SJSA1 (cell line): ENCODE measurements at places on chromosomes 2 and 18.

GRCh38 chr18:13438507-13439056 lies 220.0 kb downstream of the LDLRAD4 start:
- H3K27me3 ChIP-seq: no peaks in the 10 kb centered on the region
- no peaks in the 10 kb centered on the region for H3K36me3 ChIP-seq
- H3K4me1 ChIP-seq: peaks cover 15% of the 10 kb centered on the region
- no peak overlapping the region for H3K4me3 ChIP-seq
- H3K27ac ChIP-seq: no peak overlapping the region

GRCh38 chr2:28729698-28730097 lies 21.9 kb upstream of the PPP1CB start:
- H3K27me3 ChIP-seq: no peaks in the 10 kb centered on the region
- H3K27ac ChIP-seq: no peak overlapping the region
- no peaks in the 10 kb centered on the region for H3K36me3 ChIP-seq
- peaks cover 14% of the 10 kb centered on the region for H3K4me1 ChIP-seq
- H3K4me3 ChIP-seq: no peak overlapping the region

DNA sequence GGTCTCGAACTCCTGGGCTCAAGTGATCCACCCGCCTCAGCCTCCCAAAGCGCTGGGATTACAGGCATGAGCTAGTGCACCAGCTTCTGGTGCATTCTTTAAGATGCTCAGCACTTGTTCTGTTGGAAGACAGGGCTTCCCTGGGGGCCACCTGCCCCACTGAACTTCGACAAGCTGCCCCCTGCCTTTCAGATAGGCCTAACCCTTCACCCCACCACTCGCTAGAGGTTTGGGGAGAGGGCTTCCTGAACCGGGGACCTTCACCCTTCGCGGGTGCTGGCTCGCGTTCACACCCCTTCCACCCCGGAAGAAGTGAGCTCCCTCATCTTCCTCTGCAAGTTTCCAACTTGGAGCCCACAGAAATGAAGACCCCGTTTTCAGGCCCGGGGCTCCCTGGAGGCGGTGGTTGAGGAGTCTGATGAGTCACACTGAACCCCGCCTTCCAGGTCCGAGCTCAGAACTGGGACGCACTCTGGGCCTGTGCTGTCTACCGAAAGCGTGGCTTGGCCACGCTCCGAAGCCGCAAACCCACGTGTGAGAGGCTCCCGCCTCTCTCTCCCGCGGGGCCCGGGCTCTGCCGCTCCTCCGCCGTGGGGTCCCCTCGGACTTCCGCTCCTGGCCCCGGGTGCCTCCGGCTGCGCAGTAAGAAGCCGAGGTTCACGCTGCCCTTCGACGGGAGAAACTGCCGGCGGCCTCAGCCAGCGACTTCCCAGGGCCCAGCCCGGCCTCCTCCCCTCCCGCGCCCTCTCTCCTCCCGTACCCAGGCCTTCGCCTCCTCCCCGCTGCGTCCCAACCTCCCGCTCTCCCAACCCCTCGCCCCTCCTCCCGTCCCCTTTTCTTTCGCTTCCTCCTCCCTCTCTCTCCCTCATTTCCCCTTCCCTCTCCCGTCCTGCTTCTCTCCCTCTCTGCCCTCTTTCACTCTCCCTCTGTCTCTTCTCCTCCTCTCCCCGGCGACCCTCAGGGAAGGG lies 47.5 kb upstream of the SP3 start:
- no peaks in the 10 kb centered on the region for H3K36me3 ChIP-seq
- peak overlapping the region; percentile 32 for H3K4me3 ChIP-seq
- peaks cover 18% of the 10 kb centered on the region for H3K4me1 ChIP-seq
- H3K27me3 ChIP-seq: no peaks in the 10 kb centered on the region

- no peaks in the 10 kb centered on the region for H3K36me3 ChIP-seq
- no peak overlapping the region for H3K27ac ChIP-seq
- no peak for DNase-seq
- H3K27me3 ChIP-seq: no peaks in the 10 kb centered on the region
Measured at GRCh38 chr2:223142118-223142517, 90.1 kb downstream of the KCNE4 start.

GRCh38 chr2:156333274-156333950 lies 891 bp upstream of the NR4A2 start:
- H3K27ac ChIP-seq: peak overlapping the region; percentile 87
- H3K27me3 ChIP-seq: no peaks in the 10 kb centered on the region
- peaks cover 10% of the 10 kb centered on the region; the same call in 1 of the 2 replicates for H3K4me1 ChIP-seq
- no peaks in the 10 kb centered on the region for H3K36me3 ChIP-seq
- DNase-seq: no peak

- H3K4me3 ChIP-seq: no peak overlapping the region
- no peaks in the 10 kb centered on the region for H3K36me3 ChIP-seq
- no peaks in the 10 kb centered on the region for H3K4me1 ChIP-seq
- no peak overlapping the region for H3K27ac ChIP-seq
- H3K27me3 ChIP-seq: no peaks in the 10 kb centered on the region
Measured at GRCh38 chr18:35142275-35142615, 98.6 kb upstream of the ZNF397 start.

DNA sequence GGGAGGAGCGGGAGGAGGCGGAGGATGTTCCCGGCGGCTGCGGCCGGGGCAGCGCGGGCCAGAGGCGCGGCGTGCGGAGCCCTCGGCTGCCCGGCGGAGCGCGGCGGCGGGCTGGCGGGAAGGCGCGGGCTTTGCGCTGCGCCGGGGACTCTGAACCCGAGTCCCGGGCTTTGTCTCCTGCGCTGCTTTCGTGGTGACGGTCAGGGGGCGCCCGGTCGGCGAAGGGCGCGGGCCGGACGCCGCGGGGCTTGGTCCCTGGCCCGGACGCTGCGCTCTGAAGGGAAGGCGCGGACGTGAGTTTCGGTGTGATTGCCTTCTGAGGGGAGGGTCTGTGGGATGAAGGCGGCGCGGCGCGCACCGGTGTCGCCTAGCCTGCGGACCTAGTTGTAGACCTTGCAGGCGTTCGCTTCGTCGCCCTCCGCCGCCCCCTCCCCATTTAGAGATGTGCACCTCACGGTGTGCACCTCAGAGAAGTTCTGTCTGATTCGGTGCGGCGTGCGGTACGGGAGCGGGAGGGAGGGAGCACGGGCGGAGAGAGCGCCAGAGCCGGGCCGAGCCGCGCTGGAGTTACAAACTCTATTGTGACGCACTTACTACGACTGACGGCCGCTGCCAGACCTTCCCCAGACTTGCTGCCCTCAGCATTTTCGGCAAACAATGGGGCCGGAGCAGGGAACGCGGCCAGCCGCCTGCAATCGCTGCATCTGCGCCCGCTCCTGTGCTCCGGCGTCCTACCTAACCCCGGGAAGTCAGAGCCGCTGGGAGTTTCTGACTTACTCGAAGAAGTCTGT lies 2.1 kb downstream of the BCL2L11 start:
- peaks cover 41% of the 10 kb centered on the region for H3K4me1 ChIP-seq
- DNase-seq: peak; percentile 89
- H3K27me3 ChIP-seq: no peaks in the 10 kb centered on the region
- no peaks in the 10 kb centered on the region for H3K36me3 ChIP-seq
- H3K4me3 ChIP-seq: peak overlapping the region; percentile 73

- peaks cover 77% of the 10 kb centered on the region for H3K4me1 ChIP-seq
- H3K27ac ChIP-seq: peak overlapping the region; percentile 85
- no peak overlapping the region for H3K4me3 ChIP-seq
- no peaks in the 10 kb centered on the region for H3K27me3 ChIP-seq
Measured at GRCh38 chr2:55111570-55112228, 61.4 kb upstream of the RTN4 start.

GRCh38 chr2:235142601-235143000 lies 190.8 kb downstream of the SH3BP4 start:
- H3K27me3 ChIP-seq: no peaks in the 10 kb centered on the region
- H3K27ac ChIP-seq: no peak overlapping the region
- peaks cover 11% of the 10 kb centered on the region for H3K4me1 ChIP-seq
- peak; percentile 12 for DNase-seq

DNA sequence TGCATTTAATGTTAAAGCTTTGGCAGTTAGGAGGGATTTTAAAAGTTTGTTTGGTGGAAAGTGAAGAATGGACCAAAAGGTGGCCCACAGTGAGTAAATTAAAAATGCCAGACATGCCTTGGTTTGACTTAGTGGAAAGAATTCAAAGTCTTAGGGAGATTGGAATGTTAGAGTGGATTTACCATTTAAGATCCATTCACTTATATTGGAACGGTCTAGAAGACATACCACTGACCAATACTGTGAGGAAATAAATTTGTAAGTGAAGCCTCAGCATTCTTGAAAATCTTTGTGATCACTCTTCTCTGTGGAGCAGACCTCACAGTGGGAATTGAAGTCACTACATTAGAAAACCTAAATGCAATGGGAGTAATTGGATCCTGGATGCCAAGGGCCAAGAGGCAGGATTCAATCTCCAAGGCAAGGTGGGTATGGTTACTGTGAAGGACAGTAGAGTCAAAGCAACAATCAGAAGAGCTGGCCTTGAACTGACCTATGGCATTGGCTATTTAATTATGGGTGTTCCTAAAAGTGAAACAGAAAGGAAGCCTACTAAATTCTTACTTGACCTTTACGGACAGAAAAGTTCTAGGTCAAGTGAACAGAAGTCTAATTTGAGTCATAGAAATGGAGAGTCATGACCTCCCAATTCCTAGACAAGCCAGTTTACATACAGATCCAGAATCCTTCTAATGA lies 40.2 kb upstream of the VRK2 start:
- no peak overlapping the region for H3K27ac ChIP-seq
- no peaks in the 10 kb centered on the region for H3K4me1 ChIP-seq
- H3K27me3 ChIP-seq: no peaks in the 10 kb centered on the region
- H3K36me3 ChIP-seq: no peaks in the 10 kb centered on the region

- no peak for DNase-seq
- no peak overlapping the region for H3K27ac ChIP-seq
- no peaks in the 10 kb centered on the region for H3K27me3 ChIP-seq
- no peaks in the 10 kb centered on the region for H3K36me3 ChIP-seq
- no peaks in the 10 kb centered on the region for H3K4me1 ChIP-seq
- H3K4me3 ChIP-seq: no peak overlapping the region
Measured at GRCh38 chr2:182224669-182225068, 202.2 kb downstream of the PDE1A start.

DNA sequence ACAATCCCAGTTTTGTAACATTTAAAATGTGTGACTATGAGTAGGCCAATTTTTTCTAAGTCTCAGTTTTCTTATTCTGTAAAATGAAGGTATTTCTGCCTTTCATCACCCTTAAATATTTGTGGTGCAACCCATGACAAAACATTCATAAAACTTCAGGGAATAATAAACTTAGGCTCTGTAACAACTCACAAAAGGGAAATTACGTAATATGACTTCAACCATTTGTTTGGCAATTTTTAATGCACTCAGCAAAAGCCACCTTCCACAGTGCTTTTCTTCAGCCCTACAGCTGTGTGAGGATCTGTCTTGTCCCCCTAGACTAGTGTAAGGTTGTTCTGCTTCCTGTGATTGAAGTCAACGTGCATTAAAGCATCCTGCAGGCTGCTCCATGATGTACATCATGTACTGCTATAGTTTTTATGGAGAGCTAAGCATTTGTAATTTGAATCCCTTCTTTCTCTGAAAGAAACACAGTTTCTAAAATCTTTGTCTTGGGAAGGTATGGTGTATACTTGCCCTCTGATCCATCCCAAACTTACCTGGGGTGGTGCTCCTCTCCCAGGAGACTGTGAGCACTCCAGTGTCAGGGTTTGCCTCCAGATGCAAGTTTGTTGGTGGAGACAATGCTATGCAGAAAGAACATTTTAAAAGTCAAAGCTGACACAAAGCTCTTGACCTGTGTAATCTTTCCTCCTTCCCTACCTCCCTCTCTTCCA lies 39.1 kb downstream of the FN1 start:
- peaks cover 17% of the 10 kb centered on the region for H3K4me1 ChIP-seq
- no peak overlapping the region for H3K4me3 ChIP-seq
- H3K27me3 ChIP-seq: no peaks in the 10 kb centered on the region
- peaks cover 92% of the 10 kb centered on the region for H3K36me3 ChIP-seq
- H3K27ac ChIP-seq: peak overlapping the region; percentile 19; the same call in 1 of the 2 replicates
- DNase-seq: no peak

DNA sequence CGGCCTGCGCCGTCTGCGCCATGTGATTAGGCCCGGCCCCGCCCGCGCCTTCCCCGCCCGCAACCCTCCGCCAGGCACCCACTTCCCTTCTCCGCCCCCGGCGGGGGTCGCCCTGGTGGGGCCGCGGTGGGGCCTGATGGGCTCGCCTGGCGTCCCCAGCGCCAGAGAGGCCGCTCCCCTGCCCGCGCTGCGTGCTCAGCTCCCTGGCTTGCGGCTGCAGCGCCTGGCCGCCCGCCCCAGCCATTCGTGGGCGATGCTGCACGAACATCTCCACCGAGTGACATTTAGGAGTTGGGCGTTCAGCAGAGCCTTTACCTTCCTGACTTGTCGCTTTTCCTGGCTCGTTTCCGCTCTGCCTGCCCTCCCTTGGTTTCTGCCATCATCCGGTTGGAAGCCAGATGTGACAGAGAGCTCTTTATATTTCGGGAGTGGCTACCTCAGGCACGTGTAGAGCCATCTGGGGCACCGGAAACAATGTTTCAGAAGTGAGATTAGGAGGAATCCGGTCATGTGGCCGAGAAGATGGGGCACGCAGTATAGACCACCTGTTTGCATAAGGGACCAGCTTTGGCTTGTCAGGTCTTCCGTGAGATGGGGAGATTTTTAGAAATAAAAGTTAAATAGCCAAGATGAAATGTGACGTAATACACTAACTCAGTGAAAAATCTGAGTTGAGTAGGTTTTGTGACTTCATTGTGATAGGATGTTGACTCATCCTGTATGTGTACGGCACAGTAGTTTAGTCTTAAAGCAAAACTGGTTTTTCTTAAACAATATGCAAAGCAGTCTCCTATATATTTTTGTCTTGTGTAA lies 1.2 kb downstream of the GLS start:
- H3K4me3 ChIP-seq: peak overlapping the region; percentile 95
- H3K36me3 ChIP-seq: peaks cover 45% of the 10 kb centered on the region
- peaks cover 23% of the 10 kb centered on the region for H3K4me1 ChIP-seq
- peak; percentile 82 for DNase-seq

GRCh38 chr2:217688494-217688893 lies 314.3 kb downstream of the TNS1 start:
- no peak for DNase-seq
- no peak overlapping the region for H3K4me3 ChIP-seq
- H3K27me3 ChIP-seq: no peaks in the 10 kb centered on the region
- H3K27ac ChIP-seq: no peak overlapping the region
- no peaks in the 10 kb centered on the region for H3K4me1 ChIP-seq
- H3K36me3 ChIP-seq: no peaks in the 10 kb centered on the region

- DNase-seq: no peak
- H3K36me3 ChIP-seq: no peaks in the 10 kb centered on the region
- H3K4me3 ChIP-seq: no peak overlapping the region
- 0 out of 2 replicates have a peak, but pooled peaks cover 2% of the 10 kb centered on the region for H3K27me3 ChIP-seq
- H3K4me1 ChIP-seq: peaks cover 10% of the 10 kb centered on the region
Measured at GRCh38 chr2:173553593-173553992, 198.9 kb downstream of the CDCA7 start.

- no peak overlapping the region for H3K4me3 ChIP-seq
- no peak for DNase-seq
- peaks cover 7% of the 10 kb centered on the region for H3K4me1 ChIP-seq
- H3K27ac ChIP-seq: no peak overlapping the region
- H3K27me3 ChIP-seq: no peaks in the 10 kb centered on the region
- peaks cover 26% of the 10 kb centered on the region; the same call in 1 of the 2 replicates for H3K36me3 ChIP-seq
Measured at GRCh38 chr2:162202203-162202602, 41.0 kb downstream of the FAP start.

DNA sequence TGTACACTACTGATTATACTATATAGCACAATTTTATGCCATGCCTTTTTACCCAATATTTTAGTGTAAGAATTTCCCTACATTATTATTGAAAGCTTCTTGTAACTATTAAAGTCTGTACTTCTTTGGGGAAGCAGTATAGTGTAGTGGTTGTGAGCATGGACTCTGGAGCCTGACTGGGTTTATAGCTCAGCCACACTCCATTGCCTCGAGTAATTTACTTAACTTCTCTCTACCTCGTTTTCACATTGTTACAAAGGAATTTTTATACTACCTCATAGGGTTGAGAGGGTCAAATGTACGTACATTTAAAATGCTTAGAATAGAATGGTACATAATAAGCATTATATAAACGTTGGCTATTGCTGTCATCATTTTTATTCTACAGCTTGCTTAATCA lies 139.2 kb downstream of the UBR3 start:
- DNase-seq: no peak
- H3K27ac ChIP-seq: no peak overlapping the region
- no peak overlapping the region for H3K4me3 ChIP-seq
- peaks cover 24% of the 10 kb centered on the region for H3K36me3 ChIP-seq
- no peaks in the 10 kb centered on the region for H3K4me1 ChIP-seq
